GM06990 (cell line): ENCODE measurements at places on chromosomes 7 and 10.

- no peak for DNase-seq
Observed at GRCh38 chr10:91050371-91051034, 129.6 kb upstream of the ANKRD1 start.

DNA sequence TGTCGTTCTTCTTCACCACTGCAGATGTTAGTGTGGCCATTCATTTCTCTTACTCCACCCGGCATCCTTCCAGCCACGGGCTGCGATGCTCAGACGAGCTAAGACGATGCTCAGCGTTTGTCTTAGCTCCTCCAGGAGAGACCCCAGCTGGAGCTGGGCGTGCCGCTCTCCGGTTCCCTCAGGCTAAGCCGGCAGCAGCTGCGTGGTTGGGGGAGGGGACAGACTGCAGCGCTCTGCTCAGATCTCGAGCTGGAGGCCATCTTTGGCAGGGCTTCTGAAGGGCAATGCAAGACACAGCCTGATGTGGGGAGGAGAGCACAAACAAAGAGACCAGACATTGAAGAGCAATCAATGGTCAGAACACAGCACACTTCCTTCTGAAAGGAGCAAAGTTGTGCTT lies 4.8 kb downstream of the INA start:
- DNase-seq: no peak

- DNase-seq: no peak
Observed at GRCh38 chr10:35783305-35783838, 141.3 kb upstream of the FZD8 start.

- DNase-seq: no peak
Observed at GRCh38 chr10:20768843-20769242, 128.3 kb downstream of the NEBL start.

GRCh38 chr10:114458955-114459354 lies 54.7 kb upstream of the AFAP1L2 start:
- no peak for DNase-seq

- no peak for DNase-seq
Observed at GRCh38 chr7:130672146-130672545, 3.6 kb upstream of the COPG2 start.

DNA sequence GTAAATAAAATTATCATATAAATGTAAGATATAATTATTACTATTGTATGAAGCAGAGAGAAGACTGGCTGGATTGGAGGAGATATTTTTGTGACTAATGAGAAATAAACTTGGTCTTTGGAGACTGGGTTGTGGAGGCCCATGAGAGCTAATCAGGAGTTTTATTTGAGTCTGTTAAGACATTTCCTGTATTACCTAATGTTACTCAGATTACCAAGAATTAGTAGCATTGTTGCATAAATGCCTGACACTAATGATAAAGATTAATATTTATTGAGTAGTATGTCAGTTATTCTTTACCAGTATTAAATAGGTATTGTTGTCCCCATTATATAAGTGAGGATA lies 7.1 kb downstream of the CCDC126 start:
- no peak for DNase-seq

GRCh38 chr7:148921189-148921588 lies 37.1 kb upstream of the EZH2 start:
- no peak for DNase-seq

DNA sequence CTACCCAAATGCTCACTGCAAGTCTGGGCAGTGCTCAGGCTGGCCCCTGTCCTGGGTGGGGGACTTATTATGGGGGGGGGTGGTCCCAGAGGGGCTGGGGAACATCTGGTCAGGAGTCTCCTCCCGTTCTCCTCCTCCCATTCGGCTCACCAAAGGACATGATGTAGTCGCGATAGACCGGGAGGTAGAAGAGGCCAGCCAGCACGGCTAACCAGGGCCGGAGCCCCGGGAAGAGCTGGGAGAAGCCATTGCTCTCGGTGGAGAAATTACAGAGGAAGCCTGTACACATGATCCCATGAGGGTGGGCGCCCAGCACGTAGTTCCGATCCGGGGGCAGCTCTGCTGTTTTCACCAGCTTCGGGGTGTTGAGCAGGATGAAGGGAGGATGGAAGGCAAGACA lies 2.4 kb downstream of the MOGAT3 start:
- no peak for DNase-seq

DNA sequence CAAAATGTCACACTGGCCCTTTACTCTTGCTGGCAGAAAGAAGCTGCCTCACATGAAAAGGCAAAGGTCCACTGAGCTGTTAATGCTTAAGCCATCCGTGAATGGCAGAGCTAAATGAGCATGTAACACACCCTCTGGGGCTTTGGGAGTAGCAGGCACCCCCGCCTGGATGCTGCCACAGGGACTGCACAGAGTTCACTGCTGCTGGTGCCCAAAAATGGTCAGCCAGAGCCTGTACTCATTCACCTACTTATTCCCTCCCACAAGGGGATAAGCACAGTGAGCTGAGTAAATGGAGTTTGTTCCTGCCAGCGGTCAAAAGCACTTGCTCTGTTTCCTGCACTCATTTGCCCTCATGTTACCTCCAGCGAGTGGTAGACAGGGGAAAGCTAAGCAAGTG lies 374.0 kb upstream of the STEAP1 start:
- no peak for DNase-seq

DNA sequence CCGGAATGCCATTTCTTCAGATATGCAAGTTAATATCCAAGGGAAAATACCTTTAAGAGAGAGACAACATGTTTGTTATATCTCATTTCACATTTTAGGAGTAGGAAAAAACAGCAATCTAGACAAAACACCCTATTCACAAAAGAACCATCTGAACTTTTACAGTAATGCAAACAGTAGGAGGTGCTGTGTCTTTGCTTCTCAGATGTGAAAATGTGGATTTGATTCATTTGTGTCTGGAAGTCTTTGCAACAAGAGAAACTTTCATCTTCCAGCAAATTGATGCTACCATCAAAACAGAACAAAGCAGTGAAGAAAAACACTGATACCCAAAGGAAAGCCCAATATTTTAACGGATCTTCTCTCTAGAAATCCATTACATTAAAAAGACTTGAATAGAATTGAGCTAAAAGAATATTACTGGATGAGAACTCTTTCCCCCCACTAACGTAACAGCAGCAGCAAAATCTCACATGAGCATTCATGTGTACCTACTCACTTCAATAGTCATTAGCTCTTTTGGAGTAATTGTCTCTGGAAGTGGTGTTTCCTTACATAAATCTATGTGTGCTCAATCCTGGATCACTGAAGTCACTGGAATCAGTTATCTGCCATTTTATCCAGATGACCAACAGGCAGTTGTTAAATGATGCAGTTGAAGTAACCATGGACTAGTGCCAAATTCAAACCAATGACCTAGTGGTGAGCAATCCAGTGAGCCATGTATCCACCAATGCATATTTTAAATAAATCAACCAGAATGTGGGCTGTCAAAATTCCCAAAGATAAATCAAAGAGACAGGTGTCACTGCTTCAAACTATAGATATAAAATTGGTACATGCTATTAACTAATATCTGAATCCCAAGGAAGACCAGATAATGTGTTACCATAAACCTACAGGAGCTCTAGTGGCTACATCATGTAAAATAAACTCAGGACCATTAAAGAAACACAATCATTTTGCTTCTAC lies 1.8 kb downstream of the SEMA3C start:
- no peak for DNase-seq

- no peak for DNase-seq
Observed at GRCh38 chr7:150986099-150986512, 4.7 kb upstream of the NOS3 start.

DNA sequence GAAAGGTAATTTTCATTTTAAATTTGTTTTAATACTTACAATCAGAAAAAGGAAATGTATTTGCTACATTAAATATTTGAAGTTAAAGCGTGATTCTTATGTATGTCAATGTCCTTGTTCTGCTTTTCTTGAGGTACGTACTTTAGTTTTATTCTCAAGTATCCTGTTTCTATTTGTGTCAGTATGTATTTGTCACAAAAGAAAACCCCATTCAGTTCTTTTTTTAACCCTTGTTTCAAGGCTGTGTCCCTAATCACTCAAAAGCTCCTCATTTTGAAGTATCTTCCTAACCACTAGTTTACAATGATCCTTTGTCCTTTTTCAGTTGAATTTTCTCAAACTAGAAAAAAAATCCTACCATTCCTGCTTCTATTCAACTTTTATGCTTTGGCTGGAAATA lies 25.2 kb downstream of the NHLRC2 start:
- peak; percentile 18 for DNase-seq

GRCh38 chr10:124075231-124075955 lies 18.0 kb downstream of the CHST15 start:
- DNase-seq: no peak

GRCh38 chr7:102415685-102416225 lies 17.6 kb upstream of the ORAI2 start:
- DNase-seq: peak; percentile 70

- DNase-seq: peak; percentile 54
Observed at GRCh38 chr10:35341521-35341920, 5.2 kb downstream of the CCNY start.

DNA sequence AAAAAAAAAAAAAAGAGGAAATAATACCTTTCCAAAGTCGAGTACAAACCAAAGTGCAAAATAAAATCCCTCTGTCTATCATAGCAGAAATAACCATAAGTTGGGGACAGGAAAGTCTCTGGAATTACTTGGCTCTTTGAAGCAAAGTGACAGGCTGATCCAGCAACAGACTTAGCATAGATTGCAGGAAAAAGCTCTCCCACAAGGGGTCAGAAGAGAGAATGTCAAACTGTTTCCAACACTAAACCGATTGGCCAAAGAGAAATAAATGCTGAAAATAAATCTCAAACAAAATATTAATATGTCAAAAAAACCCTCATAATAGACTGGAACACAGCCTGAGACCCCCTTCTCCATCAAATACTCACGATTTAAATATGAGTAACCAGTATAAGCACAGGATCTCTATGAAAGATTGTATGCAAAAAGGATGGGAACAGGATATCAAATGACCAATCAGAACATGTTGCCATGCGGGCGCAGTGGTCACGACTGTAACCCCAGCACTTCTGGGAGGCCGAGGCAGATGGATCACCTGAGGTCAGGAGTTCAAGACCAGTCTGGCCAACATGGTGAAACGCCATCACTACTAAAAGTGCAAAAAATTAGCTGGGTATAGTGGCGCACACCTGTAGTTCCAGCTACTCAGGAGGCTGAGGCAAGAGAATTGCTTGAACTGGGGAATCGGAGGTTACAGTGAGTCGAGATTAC lies 1000.7 kb upstream of the LRRN3 start:
- DNase-seq: no peak

DNA sequence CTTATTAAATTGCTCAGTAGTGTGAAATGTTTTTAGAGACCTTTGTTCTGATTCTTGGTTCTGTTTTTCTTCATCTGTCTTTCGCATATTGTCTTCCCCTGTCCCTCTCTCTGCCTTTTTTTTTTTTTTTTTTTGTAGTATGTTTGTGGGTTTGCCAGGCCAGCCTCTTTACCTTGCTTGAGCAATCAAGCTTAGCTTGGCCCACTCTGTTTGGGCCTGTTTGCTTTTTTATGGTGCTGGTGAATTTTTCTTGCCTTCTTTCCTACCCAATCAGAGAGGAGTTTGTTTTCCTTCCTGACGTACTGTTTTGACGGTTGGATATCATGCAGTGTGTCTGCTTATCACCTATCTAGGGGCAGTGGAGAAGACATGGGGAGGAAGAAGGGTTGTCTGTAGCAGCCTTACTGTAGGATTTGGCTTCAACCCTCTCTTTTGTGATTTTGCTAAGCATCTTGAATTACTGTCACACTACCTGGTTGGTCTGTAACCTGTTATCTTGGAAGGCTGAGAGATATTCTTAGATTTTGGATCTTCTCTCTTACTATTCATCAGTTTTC lies 64.0 kb downstream of the BBS9 start:
- DNase-seq: no peak

GRCh38 chr7:155461631-155462030 lies 3.7 kb downstream of the EN2 start:
- DNase-seq: no peak

DNA sequence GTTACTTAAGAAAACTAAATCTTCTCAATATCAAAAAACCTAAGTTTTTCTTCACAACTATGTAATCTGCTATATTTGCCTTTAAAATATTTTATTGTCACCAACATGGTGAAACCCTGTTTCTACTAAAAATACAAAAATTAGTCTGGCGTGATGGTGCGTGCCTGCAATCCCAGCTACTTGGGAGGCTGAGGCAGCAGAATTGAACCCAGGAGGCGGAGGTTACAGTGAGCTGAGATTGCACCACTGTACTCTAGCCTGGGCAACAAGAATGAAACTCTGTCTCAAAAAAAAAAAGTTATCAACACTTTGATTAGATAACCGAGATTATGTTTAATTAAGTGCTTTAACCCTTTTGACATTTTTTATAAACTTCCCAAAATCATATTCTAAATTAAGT lies 28.3 kb upstream of the CLDN4 start:
- DNase-seq: no peak

- DNase-seq: peak; percentile 41
Observed at GRCh38 chr7:2354939-2355704, 495 bp downstream of the EIF3B start.

- no peak for DNase-seq
Observed at GRCh38 chr7:156568258-156568657, 72.3 kb upstream of the RNF32 start.

GRCh38 chr7:134859783-134860182 lies 80.3 kb downstream of the CALD1 start:
- no peak for DNase-seq

DNA sequence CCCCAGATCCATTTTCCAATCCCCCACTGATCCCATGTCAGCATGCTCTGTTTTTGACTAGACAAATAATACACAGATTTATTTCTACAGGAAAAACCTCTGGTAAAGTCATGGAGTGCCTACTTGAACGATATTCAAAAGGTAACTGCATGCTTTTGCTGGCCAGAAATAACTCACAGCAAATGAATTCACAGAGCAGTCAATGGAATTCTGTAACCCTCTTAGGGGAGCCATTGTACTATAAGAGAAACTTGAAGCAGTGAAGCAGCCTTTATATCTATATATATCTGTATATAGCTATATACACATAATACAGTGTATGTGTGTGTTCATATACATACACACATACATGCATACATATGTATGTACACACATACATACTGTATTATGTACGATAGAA lies 29.0 kb upstream of the MEOX2 start:
- DNase-seq: no peak
